ENCODE measurements at places on chromosomes 6 and 20.

- no peak for DNase-seq
These were observed 1.7 kb downstream of the IP6K3 start for GRCh38 chr6:33744895-33745546.

DNA sequence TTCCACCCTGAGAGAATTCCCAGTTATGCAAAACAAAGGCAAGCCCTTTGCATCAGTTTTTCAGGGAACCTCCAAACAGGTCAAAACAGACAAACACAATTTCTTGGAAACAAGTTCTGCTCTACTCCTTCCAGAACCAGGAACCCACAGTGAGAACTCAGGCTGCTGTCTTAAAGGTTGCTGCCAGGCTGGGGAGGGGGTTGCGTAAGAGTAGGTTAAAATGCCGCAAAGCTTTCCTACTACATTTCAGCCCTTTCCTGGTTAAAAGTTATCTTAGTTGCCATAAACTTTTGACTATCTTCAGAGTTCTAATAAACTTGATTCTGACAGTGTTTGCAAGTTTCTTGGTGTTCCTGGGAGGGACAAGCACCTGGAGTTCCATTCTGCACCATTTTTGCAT is 33.8 kb downstream of the KPNA5 start:
- no peak for DNase-seq

GRCh38 chr20:36408219-36408618 is 102.1 kb downstream of the DLGAP4 start:
- no peak for DNase-seq

GRCh38 chr6:129641344-129641743 is 68.6 kb downstream of the ARHGAP18 start:
- no peak for DNase-seq

Measured in right lobe of liver (tissue), 6 donors.